Neural crest cell (in vitro differentiated cells): ENCODE measurements at places on chromosomes 5 and 9.

DNA sequence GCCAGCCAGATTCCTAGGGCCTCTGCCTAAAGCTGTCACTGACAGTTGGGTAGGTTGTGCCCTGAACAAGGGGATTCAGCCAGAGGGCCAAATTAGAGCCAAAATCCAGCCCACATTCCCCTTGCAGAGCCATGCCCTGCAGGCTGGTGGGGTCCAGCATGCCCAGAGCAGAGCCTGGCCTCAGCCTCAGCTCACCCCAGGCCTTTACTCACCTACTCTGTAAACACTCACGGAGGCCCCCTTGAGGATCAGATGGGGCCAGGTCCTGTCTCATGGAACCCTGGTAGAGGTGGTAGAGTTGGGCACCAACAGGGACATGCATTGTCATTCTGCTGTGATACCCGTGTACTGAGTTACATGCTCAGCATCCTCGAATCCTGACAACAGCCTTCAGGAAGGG, 74.9 kb downstream of the LMX1B start:
- DNase-seq, result no peak

GRCh38 chr5:32711362-32711680, 200 bp downstream of the NPR3 start:
- DNase-seq, result no peak

- DNase-seq, result no peak
Observed at GRCh38 chr5:124576848-124577409, 169.5 kb downstream of the ZNF608 start.

GRCh38 chr5:2666081-2666480, 85.4 kb downstream of the IRX2 start:
- no peak for DNase-seq

DNA sequence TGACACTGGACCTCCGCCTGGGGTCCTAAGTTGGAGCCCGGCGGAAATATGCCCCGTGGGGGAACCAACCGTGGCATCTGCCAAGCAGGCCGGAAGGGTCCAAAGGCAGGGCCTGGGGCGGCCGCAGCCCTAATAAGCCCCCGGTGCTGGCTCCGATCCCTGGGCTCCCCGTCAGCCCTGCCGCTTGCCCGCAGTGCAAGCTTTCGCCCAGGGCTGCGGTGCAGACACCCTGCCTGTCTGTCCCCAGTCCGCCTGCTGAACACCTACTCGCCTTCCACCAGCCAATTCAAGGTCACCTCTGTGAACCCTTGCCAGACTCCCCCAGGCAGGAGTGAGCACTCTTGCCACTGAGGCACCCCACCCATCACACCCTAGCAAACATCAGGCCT, 502 bp upstream of the PTGR1 start:
- no peak for DNase-seq

DNA sequence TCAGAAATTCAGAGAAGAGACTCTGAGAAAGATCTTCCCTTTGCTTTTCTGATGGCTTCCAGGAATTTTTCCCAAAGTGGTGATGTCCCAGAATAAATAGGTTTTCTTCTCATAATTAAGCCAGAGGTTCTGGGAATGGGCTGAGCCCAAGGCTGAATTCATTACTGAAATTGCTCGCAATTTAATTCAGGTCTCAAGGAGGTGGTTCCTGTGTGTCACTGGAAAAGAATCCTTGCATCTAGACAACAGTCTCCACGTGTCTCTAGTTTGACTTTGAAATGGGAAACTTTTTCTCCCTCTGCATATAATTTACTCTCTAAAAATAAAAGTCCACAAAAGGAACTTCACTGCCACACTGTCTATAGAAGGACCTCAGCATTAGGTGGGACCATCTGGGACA, 27.8 kb upstream of the STX17 start:
- no peak for DNase-seq

- no peak for DNase-seq
Observed at GRCh38 chr5:34543687-34544086, 112.4 kb upstream of the RAI14 start.

GRCh38 chr5:39076757-39077728, 2.8 kb upstream of the RICTOR start:
- no peak for DNase-seq

- DNase-seq, result no peak
Observed at GRCh38 chr5:91938441-91938840, 555.3 kb upstream of the ARRDC3 start.

DNA sequence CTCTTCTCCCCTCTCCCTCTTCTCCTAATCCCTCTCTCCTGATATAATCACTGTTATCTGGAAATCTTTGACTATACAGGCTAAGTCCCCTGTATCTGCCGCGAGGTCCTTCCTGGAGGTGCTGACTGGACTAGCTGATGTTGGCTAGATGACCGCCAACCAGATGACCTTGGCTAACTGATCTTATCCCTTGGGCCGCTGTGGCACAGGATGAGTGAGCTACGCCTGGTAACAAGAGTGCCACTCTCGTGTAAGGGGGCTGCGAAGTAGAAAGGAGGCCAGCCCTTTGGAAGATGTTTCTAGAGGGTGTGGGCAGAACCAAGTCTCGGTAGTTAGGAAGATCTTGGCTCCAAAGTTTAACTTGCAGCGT, 345 bp upstream of the PRRC1 start:
- no peak for DNase-seq

DNA sequence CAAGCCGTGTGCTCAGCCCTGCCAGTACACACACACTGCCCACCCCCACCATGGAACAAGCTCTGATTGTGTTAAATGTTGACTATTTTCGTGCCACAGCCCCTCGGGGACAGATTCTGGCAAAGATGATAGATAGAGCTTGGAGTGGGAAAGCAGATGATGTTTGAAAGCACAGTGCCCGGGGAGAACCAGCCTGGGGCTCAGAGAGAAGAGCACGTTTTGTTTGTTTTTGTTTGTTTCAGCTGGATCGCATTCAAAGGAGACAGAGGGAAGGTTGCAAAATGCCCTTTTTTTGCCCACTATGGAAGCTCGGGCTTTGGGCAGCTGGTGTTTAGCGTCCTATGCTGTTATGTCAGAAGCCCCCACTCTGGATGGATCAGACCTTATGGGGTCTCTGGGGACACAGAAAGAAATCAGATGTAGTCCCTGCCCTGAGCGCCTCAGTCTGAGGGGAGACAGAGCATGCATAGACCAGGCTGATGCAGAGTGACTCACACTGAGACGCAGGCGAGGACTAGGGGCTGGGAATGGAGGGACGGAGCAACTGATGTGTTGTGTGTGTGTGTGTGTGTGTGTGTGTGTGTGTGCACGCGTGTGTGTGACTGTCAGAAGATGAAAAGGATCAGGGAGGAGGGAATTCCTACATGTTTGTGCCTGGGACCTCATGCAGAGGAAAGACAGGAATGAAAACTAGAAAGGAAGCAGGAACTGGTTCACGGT, 229.7 kb downstream of the MELK start:
- no peak for DNase-seq
